ENCODE measurements at places on chromosomes 4 and X. TPM values are rescaled to one million over a fixed set of nuclear protein-coding genes. Genes with fewer than 3 reads are reported as not detected.
A peak's percentile ranks its signal among the peaks of the same experiment; 100 is the strongest.

- no peak for DNase-seq
Measured at GRCh38 chrX:144709841-144710240, 537.5 kb upstream of the SPANXN1 start.

- DNase-seq: no peak
Measured at GRCh38 chr4:104973708-104974107, 173.0 kb upstream of the TET2 start.

DNA sequence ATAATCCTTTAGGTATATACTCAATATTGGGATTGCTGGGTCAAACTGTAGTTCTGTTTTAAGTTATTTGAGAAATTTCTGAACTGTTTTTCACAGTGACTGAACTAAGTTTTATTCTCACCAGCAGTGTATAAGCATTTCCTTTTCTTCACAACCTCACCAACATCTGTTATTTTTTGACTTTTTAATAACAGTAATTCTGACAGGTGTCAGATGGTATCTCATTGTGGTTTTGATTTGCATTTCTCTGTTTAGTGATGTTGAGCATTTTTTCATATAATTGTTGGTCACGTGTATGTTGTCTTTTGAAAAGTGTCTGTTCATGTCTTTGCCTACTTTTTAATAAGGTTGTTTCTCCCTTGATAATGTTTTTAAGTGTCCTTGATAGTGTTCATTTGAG is 112.6 kb downstream of the LINC00632 start:
- no peak for DNase-seq

- DNase-seq: no peak
Measured at GRCh38 chr4:89101256-89102161, 9.8 kb upstream of the TIGD2 start.

GRCh38 chr4:98663226-98664006 is 5.0 kb upstream of the TSPAN5 start:
- no peak for DNase-seq

DNA sequence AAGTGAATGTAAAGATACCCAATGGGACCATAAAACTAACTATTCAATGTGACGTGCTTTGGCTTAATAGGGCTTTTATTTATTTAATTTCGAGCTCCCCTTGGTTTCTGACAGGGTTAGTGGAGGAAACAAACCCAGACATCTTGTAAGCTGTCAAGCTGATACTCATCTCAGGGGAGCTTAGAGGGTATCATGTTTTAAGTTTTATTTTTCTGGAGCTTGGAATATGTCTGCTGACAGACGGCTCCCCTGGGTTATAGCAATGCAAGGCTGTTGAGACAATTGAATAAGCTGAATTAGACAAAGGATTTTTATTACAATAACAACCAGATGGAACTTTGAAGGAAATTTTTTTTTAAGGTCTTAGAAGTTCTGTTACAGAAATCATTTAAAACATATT is 456.5 kb downstream of the IL1RAPL1 start:
- DNase-seq: peak; percentile 7

GYG2 gene
- total RNA-seq: 5.3 TPM

WAS gene
- 8.4 TPM for total RNA-seq

GPR119 gene
- not detected for total RNA-seq

ETDA gene
- not detected for total RNA-seq

CDKL2 gene
- total RNA-seq: 1.5 TPM
